ENCODE measurements at places on chromosomes 3 and 15.

- no peak for DNase-seq
Measured at GRCh38 chr3:71578054-71578751, 5.3 kb downstream of the FOXP1 start.

DNA sequence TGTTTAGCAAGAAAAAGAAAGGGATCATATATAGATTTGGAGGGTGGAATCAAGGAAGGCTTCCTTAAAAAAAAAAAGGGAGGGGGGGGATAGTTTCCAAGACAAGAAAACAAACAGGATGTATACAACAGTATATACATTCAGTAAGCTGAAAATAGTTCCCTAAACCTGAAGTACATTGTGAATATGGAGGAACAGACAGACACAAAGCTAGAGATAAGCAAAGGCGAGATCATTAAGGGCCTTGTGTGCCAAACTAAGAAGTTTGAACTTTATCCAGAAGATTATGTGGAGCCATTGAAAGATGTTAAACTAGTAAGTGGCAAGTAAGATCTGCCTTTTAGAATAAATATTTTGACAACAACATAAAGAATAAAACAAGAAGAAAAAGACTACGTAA, 93.3 kb upstream of the IMPG2 start:
- no peak for DNase-seq

DNA sequence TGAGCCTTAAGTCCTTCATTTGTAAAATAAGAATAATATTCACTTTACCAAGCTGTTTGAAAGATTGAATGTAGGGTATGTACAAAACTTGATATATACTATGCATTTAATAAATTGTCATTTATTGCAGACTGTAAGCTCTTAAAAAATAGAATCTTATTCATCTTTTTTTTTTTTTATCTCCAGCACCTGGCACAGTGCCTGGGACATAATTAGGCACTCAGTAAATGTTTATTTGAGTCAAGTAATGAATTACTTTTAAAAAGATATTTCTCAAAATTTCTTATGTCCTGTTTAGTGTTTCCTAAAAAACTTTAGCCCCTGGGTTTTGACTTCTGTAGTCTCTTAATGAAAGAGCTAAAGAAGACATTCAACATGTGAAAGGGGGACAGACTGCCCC, 71.7 kb downstream of the TOP2B start:
- DNase-seq = no peak

GRCh38 chr3:67580430-67581000, 73.9 kb downstream of the SUCLG2 start:
- no peak for DNase-seq

DNA sequence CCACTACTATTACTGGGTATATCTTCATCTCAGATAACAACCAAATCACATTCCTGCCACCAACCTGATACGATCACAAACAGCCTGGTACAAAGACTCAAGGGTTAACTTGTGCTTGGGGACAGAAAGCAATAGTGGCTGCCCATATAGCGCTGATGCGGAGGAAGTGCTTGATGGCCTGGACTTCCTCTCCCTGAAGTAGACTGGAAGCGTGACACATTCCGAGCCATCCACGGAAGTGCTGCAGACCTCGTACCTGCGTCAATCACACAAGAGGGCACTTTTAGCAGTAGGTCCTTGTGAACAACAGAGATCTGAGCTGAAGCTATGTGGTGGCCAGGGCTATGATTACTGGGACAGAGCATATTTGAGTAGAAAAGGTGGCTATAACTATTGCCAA, 17.3 kb upstream of the C3orf62 start:
- DNase-seq = no peak

All from left forelimb (tissue), 1 donor.